ENCODE measurements at places on chromosomes 12 and 14.

DNA sequence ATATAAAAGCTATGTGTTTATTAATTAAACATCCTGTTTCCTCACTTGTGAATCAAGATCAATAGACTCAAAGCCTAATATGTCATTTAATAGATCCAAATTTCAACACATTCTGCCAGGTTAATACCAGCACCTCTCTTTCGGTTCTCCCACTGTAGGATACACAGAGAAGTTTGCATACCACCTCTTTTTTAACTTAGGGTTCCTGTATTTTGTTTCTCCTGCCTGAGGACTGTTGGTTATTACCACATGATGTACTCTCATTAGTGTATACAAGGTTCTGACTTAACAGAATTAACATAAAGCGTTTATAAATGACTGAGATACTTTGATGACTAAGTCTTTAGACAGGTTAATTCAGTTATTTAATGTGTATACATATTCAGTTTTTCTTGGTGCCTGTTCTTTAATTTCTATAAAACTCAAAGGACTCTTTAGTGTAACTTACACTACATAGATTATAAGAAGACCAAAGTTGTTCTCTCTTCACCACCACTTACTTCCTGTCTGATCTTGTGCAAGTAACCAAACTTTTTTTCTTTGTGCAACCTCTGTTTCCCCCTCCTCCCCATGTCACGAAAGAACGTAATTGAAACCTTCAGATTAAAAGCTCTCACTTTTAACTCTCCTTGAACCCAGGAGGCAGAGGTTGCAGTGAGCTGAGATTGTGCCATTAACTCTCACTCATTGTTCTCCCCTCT, 89.8 kb upstream of the DNM1L start:
- peak; percentile 74 for DNase-seq

- no peak for DNase-seq
These were observed 109.6 kb downstream of the DYRK2 start for GRCh38 chr12:67758119-67758518.

- no peak for DNase-seq
These were observed 590.9 kb upstream of the SEL1L start for GRCh38 chr14:82124511-82124910.

DNA sequence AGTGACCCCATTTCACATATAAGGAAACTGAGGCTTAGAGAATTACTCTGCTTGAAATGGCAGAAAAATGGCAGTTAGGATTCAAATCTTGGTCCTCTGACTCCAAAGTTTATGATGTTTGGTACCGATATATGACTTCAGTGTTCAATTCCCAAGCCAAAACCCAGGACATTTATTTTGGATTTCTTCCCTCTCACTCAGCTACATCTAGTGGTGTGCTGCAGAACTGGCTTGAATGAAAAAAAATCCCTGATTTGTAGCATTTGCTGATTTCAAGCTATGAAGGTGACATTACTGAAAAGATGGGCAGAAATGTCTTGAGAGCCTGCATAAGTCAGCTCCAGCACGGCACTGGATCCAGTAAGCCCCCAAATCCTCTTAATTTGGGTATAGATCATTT, 106.4 kb downstream of the EFCAB11 start:
- no peak for DNase-seq
